NCI-H187 treated with DMSO at 0.1 percent for 48 hours (cell line): ENCODE measurements at places on chromosomes 2 and 18.

DNA sequence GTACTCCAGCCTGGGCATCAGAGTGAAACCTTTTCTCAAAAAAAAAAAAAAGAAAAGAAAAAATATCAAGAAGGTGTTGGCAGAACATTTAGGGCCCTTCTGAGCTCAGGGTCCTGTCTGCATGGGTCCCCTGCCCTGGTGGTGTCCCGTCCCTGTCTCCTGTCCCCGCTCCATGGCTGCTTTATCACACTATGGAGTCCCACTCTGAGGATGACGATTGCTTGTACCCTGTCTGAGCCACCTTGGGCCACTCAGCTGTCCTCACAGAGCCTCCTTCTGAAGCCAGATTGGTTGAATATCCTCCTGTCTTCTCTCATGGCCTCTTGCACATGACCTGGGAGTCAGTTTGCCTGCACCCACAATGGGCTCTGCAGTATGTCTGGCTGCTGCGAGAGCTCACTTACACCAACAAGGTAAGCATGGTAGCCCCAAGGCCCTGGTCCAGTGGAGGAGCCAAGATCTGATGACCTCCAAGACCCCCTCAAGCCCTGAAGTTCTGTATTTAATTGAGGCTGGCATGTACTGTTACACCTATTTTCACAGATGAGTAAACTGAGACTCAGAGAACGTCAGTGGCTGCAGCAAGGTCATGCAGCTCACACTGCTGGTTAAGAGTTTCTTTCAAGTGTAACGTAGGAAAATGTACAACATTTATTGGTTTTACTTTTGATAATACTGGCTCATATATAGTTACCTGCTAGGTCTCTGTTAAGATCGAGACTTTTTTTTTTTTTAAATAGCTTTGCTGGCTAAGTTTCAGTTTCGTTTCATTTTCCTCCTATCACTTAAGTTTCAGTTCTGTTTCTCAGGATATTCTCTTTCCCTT is 16.9 kb upstream of the ZCCHC2 start:
- no peak for DNase-seq

- no peak for DNase-seq
Measured at GRCh38 chr18:55214969-55215368, 255.7 kb upstream of the CCDC68 start.

DNA sequence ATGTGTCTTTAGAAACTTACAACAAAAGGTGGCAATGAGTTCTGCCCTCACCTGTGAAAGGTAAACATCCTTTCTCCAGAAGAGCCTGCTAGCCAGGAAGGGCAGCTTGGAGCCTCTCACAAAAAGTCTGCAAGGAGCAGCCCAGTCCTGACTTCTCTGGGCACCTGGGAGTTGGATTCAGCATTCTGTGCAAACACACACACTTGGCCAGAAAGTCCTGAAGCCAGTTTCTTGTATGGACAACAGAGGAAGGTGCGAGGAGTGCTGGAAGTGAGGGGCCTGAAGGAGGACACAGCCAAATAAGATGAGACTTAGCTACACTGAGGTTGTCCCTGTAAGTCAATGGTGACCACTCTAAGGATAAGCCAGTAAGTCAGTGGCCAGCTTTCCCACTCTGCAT is 52.4 kb upstream of the SLC1A4 start:
- DNase-seq: no peak

DNA sequence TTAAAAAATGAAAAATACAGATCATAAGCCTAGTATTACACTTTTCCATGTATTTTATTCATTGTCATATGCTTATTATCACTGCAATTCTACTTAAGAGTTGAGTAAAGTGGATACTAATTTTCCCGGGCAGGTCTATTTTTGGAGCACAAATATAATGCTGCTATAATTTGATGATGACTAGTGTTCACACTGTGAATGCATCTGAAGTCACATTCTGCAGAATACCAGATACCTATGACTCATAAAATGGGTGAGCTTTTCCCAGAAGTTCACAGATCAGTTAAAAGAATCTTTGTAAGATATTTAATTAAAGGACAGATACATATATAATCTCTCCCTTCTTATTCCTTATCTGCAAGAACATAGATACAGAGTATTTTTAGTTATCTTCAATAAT is 79.8 kb upstream of the MC4R start:
- DNase-seq: no peak

GRCh38 chr2:38610851-38611801 is 8.4 kb upstream of the HNRNPLL start:
- DNase-seq: no peak

- DNase-seq: no peak
Measured at GRCh38 chr2:204172145-204172600, 235.6 kb downstream of the ICOS start.

- DNase-seq: no peak
Measured at GRCh38 chr18:26301681-26302080, 75.4 kb downstream of the TAF4B start.

- DNase-seq: no peak
Measured at GRCh38 chr18:3427944-3428343, 22.0 kb upstream of the TGIF1 start.
